Ovary (tissue), 10 donors: ENCODE measurements at places on chromosomes 7 and 10.

DNA sequence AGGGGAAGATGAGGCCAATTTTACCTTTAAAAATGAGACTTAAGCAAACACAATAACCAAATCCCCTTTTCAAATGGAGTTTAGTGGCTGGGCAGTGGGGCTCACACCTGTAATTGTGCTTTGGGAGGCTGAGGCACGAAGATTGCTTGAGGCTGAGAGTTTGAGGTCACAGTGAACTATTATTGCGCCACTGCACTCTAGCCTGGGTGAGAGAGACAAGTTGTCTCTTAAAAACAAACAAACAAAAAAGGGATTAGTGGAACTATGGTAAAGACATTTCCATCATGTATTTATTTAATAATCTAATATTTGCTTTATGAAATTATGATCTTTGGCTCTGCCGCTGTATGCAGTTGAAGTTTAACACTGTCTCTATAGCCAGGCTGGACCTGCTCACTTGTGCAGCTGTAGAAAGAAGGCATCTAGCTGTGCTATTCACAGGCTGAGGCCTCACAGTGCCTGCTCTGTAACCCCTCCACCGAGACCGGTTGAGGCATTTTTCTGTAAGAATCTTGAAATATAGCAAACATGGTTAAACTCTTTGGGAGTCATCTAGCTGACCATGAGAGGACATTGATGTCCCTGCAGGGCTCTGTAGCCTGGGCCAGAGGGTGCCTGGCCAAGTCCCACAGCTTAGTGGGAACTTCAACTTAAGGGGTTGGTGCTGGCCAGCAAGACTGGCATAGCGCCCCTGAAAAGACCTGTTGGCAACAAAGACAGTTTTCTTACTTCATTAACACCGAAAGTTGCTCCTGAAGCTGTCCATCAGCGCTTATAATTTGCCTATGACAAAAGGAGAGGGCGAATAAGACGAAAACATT lies 131.8 kb downstream of the BMPER start:
- no peak for DNase-seq

GRCh38 chr10:13338390-13339110 lies 9.5 kb downstream of the SEPHS1 start:
- no peak for DNase-seq

- DNase-seq, result peak; percentile 50
Observed at GRCh38 chr7:47580811-47581331, 1.0 kb downstream of the TNS3 start.

- DNase-seq, result no peak
Observed at GRCh38 chr7:116986611-116987565, 33.6 kb downstream of the ST7 start.

DNA sequence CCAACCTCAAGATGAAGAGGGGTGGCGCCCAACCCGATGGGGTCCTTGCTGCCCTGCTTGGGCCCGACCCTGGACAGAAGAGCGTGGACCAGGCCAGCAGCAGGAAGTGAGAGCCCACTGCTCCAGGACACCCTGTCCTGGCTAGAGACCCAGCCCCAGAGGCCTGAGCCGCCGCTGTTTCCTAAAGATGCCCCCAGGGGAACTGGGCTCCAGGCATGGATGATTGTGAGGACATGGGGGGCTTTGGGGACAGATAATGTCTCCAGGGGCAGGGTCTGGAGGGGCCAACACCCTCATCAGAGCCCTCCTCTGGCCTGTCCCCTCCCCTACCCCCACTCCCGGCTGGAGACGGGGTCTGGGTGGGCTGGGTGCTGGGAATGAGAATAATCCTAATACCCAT lies 71.7 kb downstream of the MYL10 start:
- DNase-seq, result no peak

DNA sequence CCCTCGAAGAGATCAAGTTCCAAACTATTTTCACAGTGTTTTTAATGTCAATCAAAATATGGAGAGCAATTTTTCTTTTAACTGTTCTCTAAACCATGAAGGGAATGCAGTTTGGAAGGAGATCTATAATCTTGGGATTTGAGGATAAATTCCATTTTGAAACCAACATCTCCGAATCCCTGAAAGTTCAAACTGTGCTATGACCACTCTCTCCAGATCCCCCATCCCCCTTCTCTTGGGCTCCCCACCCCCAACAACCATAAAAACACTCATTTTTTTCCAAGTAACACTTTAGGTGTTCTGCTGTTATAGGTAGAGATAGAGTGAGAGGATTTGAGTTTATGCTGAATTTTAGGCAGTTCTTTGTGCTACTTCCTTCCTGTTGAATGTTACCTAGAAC lies 1.7 kb downstream of the CALD1 start:
- no peak for DNase-seq
